HuH-7 (cell line): ENCODE measurements at places on chromosomes 7 and 10.

DNA sequence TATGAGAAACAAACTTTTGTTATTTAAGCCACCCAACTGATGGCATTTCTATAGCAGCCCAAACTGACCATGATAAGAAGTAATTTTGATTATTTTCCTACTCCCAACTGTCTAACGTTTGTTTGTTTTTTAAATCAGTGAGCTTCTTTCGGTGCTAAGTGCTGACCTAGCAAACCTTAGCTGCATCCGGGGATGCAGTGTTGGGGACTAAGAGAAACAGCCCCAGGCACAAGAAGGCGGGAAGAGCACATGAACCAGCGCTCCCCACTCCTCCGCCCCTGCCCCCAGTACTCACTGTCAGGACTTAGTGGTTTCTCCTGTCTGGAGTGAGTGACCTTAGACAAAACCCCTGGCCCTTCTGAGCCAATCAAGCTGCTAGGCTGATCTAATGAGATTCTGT, 168.8 kb downstream of the CALN1 start:
- no peak for DNase-seq

GRCh38 chr10:79137300-79137756, 68.6 kb downstream of the ZMIZ1 start:
- DNase-seq: no peak

GRCh38 chr7:40527723-40528122, 392.9 kb downstream of the SUGCT start:
- no peak for DNase-seq

- DNase-seq: no peak
Measured at GRCh38 chr7:31254926-31255325, 85.6 kb downstream of the NEUROD6 start.

- DNase-seq: no peak
Measured at GRCh38 chr7:67571026-67571545, 574.5 kb downstream of the TYW1 start.

DNA sequence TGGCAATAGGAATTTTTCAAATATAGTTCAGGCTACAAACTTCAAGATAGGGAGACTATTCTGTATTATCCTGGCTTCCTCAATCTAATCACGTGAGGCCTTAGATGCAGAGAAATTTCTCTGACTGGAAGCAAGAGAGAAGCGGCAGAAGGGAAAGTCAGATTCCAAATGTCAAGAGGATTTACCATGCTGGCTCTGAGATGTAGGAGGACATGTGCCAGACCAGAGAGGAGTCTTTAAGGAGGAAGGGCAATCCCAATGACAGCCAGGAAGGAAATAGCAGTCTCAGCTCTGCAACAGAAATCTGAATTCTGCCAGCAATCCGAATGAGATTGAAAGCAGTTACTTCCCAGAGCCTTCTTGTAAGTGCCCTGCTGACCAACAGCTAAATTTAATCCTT, 57.4 kb downstream of the NUTM2E start:
- DNase-seq: no peak

DNA sequence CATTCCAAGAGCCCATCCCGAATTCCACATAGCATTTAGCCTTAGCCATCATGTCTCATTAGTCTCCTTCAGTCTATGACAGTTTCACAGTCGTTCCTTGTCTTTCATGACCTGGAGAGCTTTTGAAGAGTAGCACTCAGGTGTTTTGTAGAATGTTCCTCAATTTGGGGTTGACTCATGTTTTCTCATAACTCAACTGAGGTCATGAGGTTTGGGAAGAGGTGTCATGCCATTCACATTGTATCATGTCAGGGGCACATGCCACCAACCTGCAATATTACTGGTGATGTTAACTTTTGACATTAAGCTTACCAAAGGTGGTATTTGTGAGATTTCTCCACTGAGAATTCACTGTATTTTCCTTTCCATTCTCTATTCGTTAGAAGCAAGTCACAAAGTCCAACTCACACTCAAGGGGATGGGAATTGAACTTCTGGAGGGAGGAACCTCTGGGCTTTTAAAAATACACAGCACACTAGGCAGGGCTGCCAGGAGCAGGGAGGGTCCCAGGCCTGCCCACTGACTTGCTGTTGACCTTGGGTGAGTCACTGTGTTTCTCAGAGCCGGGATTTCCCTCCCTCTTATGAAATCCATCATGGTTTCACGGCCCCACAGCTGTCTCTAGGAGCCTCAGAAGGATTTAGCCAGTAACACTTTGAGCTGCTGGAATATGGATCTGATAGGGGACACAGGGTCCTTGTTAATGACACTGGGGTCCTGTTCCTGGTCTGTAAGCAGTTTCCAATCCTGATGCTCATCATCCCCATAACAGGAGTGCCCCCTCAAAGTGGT, 74.4 kb upstream of the TCF7L2 start:
- DNase-seq: no peak

- DNase-seq: no peak
Measured at GRCh38 chr7:37018954-37019353, 294.7 kb upstream of the AOAH start.

- no peak for DNase-seq
Measured at GRCh38 chr10:16186564-16186963, 250.2 kb upstream of the PTER start.

DNA sequence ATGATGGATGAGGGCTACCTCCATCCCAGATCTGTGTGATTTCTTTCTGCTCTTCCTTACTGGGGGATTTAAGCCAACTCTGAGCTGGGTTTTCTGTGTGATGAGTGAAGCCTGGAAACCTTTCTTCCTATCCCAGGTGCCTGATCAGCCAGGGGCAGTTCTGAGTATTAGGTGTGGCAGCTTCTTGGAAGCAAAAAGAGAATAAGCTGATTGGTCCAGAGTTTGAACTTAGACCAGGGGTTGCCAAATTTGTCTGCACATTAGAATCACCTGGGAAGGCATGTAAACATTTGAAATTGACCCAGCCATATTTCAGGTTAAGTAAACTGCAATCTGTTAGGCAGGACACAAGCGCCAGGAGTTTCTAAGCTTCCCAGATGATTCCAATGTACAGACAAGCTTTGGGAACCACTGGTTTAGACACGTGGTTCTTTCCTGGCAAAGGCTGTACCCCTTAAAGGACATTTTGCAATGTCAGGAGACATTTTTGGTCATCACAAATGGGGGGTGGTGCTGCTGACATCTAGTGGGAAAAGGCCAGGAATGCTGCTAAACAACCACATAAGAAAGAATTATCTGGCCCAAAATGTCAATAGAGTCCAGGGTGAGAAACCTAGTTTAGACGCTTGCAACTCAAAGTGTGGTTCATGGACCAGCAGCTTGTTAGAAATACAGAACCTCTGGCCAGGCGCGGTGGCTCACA, 160.5 kb upstream of the GHITM start:
- DNase-seq: no peak

- no peak for DNase-seq
Measured at GRCh38 chr10:131960631-131961046, 21.1 kb downstream of the BNIP3 start.

DNA sequence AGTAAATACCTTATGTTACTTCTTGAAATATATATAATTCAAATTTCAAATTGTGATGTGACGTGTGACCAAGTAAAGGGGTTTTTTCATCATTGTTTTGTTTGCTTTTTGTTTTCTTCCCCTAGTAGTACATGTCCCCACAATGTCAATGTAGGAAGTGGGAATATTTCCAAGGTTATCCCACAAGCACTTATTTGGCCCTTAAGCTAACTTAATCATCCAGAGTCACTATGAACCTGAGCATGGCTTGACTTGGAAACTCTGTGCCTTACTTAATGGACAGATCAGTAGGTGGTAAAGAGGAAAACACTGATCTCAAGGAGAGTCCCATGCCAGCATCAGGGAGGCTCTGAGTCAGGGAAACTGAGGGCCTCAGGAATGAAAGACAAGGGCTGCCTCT, 569.3 kb upstream of the IGFBP3 start:
- DNase-seq: no peak

- DNase-seq: no peak
Measured at GRCh38 chr7:134900166-134900982, 85.9 kb upstream of the AGBL3 start.

GRCh38 chr7:51062222-51062987, 254.2 kb downstream of the COBL start:
- DNase-seq: no peak

GRCh38 chr10:122879339-122880273, at the start of gene FAM24B:
TSS of gene FAM24B (minus strand) at chr10:122879581. CDS start at chr10:122850515, 29,066 bp downstream.
- DNase-seq: peak; percentile 93

DNA sequence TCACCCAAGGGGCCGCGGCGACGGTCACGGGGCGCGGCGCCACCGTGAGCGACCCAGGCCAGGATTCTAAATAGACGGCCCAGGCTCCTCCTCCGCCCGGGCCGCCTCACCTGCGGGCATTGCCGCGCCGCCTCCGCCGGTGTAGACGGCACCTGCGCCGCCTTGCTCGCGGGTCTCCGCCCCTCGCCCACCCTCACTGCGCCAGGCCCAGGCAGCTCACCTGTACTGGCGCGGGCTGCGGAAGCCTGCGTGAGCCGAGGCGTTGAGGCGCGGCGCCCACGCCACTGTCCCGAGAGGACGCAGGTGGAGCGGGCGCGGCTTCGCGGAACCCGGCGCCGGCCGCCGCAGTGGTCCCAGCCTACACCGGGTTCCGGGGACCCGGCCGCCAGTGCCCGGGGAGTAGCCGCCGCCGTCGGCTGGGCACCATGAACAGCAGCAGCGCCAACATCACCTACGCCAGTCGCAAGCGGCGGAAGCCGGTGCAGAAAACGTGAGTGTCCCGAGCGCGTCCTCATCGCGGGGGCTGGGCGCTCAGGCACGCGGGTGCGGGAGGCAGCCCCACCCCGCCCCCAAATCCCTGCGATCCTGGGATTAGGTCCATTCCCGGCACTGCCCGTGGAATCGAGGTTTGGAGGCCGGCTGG, 509 bp downstream of the AHR start:
- DNase-seq: peak; percentile 20

DNA sequence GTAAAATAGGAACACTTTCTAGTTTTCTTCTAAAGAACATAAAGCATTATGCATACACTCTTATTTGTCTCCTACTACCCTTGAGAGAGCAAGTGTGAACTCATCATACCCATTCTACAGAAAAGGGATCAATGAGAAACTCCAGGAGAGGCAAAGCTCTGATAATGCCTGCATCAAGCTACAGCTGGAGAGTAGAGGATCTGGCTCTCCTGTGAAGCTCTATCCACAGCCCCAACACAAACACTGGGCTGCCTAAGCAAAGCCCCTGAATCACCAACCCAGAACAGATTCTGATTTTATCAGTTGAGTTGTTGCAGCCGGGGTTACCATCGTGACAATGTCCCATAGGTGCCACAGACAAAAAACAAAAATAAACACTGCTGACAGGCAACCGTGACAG, 74.9 kb downstream of the NUDCD3 start:
- DNase-seq: no peak

DNA sequence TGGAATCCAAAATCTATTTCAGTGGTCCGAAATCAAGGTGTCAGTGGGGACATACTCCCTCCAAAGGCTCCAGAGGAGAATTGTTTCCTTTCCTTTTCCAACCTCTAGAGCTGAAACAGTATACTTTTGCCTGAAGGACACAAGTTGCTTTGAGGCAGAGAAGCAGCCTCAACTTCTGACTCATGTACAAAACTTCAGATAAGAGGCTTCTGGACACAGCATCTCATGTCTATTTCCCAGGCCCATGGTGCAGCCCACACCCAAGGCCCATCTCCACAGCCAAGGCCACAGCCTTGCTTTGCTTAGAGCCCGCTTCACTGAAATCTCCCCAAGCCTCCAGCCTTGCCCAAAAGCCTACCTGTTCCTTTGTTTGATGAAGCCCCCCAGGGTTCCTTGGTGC, 68.9 kb downstream of the ZNF467 start:
- no peak for DNase-seq

GRCh38 chr7:155426543-155427410, 31.2 kb upstream of the EN2 start:
- DNase-seq: no peak

- no peak for DNase-seq
Measured at GRCh38 chr7:65731562-65732035, 141.3 kb upstream of the VKORC1L1 start.

DNA sequence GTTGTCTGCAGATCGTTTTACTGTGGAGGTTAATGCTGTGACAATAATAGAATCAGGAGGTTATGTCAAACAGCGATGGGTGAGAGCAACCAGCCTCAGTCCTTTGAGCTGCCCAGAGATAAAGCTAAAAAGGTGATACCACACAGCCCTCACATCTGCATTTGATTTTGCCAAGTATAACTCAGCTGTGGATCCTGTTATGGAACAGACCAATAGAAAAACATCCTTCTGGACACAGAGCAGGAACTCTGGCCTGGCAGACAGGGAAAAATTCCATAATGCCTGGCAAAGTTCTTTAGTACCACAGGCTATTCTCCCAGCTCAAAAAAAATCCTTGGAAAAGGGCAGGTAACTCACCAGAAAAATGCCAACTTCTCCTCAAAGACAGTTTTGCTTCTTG, 87.1 kb upstream of the PDLIM1 start:
- DNase-seq: no peak

GRCh38 chr7:120131096-120131839, 141.7 kb upstream of the KCND2 start:
- DNase-seq: no peak

DNA sequence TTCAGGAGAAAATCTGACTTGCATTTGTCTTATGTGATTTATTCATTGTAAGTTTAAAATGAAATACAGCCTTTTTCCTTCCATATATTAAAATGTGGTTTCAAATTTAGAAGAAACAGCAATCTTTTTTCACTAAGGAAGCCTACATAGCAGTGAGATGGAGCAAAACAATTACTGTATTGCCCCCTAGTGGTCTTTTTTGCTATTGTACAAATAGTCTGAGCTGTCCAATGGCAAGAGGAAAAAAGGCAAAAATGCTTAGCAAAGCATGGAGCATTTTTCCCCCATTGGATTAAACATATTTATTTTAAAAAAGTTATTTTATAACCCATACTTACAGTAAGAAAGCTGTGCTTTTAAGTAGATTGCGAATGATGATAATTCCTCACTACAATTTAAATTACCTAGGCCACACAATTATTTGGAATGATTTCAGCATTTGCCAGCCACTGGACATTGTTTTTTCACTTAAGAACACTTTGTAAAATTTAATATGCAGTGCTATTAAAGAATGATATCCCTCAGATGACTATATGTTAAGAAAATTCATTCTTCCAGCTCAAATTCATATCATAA, 119.5 kb downstream of the CPED1 start:
- peak; percentile 9 for DNase-seq

DNA sequence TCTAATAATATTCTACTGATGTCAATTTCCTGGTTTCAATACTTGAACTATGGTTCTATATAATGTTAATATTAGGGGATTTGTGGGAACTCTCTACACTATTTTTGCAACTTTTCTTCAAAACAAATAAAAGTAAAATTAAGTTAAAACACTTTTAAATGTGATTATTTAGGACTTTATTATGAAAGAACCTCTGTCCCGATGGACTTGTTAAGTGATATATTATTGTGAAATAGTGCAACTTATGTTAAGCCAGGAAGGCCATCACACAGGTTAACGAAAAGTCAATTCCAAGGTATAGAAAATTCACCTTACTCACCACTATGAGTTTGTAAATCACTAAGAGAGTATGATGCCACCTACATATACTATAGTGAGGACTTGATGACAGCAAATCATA, 79.2 kb downstream of the IMMP2L start:
- no peak for DNase-seq
